ENCODE measurements at places on chromosomes 13 and 19.

GRCh38 chr19:55255618-55256423 lies 3.0 kb downstream of the PPP6R1 start:
- DNase-seq: no peak

DNA sequence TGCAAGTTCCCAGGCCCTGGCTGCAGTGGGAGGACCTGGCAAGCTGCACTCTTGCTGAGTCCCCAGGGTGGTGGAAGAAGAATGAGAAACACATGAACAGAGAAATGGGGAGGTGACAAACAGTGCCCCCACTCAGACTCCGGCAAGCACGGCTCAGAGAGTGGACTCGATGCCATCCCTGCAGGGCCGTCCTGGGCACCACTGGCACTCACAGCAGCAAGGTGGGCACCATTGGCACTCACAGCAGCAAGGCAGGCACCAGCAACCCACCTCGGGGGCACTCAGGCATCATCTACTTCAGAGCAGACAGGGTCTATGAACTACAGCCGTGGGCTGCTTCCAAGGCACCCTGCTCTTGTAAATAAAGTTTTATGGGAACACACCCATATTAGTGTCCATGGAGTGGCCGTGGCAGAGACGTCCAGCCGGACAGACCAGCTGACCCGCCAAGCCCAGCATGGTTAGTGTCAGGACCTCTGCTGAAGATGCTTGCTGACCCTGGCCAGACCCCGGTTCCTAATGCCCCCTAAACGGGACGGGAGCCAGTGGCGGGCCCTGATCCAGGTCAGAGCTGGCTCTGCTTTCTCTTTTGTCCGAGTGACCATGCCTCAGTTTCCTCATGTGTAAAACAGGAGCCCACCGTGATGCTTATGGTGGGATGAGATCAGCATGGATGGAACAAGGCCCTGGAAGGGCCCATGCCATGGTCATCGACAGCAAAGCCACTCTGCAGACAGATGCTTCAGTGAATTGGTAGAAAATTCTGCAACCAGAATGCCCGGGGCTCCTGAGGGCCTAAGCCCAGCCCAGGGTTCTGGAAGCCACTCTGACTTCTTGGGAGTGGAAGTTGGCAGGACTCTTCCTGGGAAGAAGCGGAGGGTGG lies 2.1 kb upstream of the F10 start:
- DNase-seq: no peak

- no peak for DNase-seq
Measured at GRCh38 chr19:2338055-2338615, 9.7 kb downstream of the SPPL2B start.

DNA sequence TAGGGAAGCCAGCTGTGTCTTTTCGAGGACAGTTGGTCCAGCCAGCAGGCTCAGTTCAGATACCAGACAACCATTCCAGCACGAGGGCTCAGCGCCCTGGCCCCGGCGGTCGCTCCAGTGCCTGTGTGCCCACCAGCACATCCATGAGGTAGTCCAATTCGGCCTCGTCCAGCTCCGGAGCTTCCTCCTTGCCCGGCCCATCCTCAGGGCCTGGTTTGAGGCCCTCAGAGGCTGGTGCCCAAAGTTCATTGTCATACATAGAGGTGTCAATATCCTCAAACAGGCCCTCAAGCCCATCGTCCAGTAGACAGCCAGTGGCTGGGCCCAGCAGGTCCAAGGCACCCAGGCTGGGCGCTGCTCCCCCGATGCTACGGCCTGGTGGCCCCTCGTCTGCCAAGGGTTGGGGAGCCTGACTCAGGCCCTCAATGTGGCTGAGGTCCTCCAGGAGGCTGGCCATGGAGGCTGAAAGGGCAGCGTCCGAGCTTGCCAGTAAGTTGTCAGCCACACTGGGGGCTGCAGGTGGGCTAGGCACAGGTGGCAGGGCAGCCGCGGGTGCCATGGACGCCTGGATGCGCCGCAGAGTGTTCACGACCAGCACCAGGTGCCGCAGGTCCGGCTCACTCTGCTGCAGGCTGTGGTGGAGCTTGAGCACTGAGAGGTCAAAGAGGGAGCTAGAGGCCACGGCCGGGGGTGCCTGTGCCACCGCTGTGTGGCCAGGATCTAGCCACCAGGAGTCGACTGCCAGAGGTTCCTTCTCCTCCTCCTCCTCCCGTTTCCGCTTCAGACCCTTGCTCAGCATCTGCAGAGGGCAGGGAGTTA lies 2.8 kb downstream of the SERTAD1 start:
- no peak for DNase-seq

GRCh38 chr19:39083983-39084731 lies at the start of gene ACP7:
Gene ACP7, plus strand, starts transcription at chr19:39084368. Its CDS starts 902 bp downstream, at chr19:39085270.
- DNase-seq: no peak

DNA sequence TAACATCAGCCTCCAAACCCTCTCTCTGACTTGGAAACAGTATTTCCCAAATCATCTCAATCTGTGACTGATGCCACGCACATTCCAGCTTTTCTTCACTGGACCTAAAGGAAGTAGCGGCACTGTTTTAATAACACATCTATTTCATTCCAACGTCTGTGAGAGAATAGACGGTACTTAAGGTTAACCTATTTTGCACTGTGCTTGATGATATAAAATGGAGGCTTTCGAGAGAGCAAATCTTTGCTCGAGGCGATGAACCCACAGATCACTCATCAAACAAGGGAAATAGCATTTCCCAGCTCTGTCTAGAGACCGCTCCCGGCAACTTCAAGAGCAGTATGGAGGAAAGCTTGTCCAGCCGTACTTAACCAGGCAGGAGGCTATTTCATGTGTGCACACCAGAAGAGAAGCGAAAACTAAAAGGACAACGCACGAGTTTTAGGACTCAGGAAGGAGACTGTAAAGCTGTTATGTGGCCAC lies 2.9 kb downstream of the UBL3 start:
- no peak for DNase-seq

DNA sequence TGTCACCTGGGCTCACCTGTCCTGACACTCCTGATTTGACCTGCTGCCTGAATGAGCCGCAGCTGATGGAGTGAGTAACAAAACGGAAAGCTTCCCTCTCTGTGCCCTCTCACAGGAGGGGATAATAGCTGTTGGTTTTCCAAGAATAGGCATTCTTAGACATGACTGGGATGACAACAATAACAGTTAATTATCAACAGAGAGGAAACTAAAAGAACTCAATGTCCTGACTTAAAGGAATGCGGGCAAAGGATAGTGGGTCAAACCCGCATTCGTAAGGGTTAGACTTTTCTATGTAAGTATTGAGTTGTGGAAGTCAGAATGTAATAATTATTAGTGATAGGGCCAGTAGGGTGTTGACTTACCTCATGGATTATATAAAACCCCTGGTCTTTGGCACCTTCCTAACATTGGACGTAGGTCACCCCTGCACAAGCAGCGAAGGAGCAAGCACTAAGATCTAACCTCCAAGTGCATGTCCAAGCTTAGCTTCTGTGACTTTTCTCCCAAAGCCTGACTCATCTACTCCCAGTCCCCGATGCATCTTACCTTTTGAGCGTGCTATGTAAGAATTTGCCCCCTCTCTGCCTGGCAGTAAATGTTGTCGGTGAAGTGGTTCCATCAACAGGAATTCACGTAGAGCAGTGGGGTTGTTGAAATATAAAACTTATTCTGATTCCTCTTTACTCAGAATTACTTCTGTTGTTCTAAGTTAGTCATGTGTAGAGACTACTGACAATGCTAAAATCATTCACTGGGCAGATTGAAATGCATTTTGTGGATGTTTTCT lies 442.3 kb downstream of the FGF9 start:
- DNase-seq: no peak

GRCh38 chr13:96934889-96935489 lies 59.3 kb downstream of the OXGR1 start:
- DNase-seq: no peak

- no peak for DNase-seq
Measured at GRCh38 chr13:110419946-110420345, 112.9 kb downstream of the COL4A2 start.

DNA sequence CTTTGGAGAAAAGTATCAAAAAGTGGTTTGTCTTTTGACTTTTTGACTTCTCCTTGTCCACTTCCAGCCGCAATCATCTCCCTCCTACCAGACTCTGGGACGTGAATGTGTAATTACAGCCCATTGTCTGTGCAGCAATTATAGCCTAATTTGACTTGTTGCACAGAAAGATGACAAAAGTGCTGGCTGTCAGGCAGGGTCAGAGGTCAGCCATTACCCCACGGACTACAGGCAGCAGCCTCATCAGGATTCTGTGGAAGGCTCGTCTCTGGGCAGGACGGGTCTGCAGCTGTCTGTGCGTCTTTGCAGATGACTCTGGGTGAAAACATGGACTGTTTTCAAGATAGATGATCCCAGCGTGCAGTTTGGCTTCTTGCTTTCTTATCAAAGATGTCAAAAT lies 102.2 kb upstream of the EDNRB start:
- no peak for DNase-seq

- DNase-seq: no peak
Measured at GRCh38 chr19:46256855-46257254, 27.3 kb downstream of the IGFL1 start.

GRCh38 chr19:17294051-17294891 lies 9.0 kb downstream of the ABHD8 start:
- DNase-seq: peak; percentile 80

- no peak for DNase-seq
Measured at GRCh38 chr13:73715114-73715910, 418.9 kb downstream of the KLF12 start.

GRCh38 chr13:24288870-24289269 lies 20.5 kb upstream of the C1QTNF9 start:
- no peak for DNase-seq

- peak; percentile 60 for DNase-seq
Measured at GRCh38 chr19:54266133-54266532, 9.1 kb upstream of the LILRB5 start.

GRCh38 chr13:97781891-97782305 lies 171.6 kb upstream of the IPO5 start:
- DNase-seq: no peak

GRCh38 chr13:94006296-94006695 lies 473.2 kb downstream of the DCT start:
- DNase-seq: no peak

DNA sequence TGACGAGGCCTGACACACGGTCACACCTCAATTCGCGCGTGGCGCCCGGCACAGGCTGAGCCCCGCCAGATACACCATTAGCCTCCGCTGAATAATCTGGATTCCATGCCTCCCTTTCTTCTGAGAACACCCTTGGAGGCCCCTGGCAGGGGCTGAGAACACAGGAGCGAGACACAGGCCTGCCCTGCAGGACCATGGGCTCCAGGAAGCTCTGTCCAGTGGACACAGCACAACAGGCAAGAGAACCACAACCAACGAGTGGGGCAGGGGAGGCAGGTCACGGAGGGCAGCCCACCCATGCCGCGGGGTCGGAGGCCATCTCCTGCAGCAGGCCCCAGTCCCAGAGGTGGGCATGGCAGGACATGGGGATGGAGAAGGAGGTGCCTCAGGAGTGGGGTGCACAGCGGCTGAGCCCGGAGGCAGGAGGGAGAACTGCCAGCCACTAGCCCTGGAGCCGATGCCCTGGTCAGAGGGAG lies 75.8 kb upstream of the C13orf46 start:
- no peak for DNase-seq

- DNase-seq: no peak
Measured at GRCh38 chr19:49475995-49476880, 2.2 kb downstream of the FLT3LG start.

GRCh38 chr19:14563989-14564651 lies 7.7 kb downstream of the NDUFB7 start:
- DNase-seq: peak; percentile 93

DNA sequence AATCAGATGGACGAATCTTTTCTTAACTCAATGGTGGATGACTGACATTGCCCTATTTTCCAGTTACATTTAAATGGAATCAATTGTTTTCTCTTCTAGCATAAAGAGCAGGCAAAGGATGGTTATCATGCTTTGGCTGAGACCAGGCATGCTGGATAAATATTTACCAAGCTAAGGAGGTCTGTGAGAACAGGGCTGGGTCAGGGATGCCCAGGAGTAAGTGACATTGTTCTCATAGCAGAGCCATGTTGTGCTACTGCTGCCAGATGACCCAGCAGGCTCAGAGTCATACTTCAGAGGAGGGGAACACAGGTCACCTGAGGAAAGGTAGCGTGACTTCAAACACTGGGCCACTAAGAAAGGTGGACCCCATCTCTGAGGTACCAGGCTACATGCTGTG lies 116.0 kb upstream of the RNF113B start:
- DNase-seq: no peak

DNA sequence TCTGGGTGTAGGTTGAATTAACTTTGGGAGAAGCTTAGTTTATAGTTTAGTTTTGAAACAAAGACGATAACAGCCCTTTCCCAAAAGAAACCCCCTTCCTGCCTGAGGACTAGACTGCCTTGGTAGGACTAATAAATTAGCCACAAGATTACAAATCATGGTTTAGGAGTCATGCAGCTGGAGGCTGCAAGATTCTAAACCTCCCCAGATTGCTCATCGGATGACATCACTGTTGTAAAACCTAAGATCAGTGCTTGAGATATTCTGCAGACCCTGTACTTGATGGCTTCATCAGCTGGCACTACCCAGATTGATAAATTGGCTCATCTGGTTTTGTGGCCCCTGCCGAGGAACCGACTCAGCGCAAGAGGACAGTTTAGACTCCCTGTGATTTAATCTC lies 35.9 kb upstream of the MPHOSPH8 start:
- DNase-seq: peak; percentile 11

DNA sequence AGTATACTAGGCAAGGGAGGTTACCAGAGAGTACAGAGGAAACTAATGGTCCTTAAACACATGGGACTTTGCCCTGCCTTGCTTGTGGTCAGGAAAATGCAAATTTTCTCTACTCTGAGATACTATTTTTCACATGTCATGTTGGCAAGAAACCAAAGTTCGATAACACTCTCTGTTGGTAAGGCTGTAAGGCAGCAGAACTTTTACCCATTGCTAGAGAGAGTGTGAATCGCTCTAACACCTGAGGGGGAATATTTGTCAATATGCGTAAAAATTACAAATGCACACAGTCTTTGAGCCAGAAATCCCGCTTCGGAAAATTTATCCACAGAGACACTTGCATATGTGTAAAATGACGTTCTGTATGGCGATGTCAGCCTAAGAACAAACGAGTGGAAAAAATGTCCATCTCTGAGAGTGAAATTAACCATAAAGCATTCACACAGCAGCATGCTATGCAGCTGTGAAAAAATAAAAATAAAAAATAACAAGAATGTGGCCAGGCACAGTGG lies 9.5 kb upstream of the RFX1 start:
- no peak for DNase-seq

DNA sequence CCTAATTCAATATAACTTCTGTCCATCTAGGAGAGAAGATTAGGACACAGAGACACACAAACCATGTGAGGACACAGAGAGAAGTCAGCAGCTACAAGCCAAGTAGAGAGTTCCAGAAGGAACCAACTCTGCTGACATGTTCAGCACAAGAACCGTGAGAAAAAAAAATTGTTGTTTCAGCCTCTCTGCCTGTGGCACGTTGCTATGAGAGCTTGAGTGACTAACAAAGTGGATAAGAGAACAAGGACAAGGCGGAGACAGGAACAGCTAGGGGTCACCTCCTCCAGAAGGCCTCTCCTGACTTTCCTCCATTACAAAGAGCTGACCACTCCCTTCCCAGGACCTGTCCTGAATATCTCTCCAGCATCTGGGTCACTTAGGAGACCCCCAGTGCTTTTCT lies 5.6 kb upstream of the SIGLEC12 start:
- DNase-seq: no peak

Measured in RWPE1 (cell line).